NCI-H2081 (cell line): ENCODE measurements at places on chromosomes 2 and 18.

GRCh38 chr2:203461746-203462145, 73.4 kb downstream of the RAPH1 start:
- DNase-seq = no peak

GRCh38 chr2:196435189-196435588, 204.3 kb upstream of the CCDC150 start:
- DNase-seq = no peak

DNA sequence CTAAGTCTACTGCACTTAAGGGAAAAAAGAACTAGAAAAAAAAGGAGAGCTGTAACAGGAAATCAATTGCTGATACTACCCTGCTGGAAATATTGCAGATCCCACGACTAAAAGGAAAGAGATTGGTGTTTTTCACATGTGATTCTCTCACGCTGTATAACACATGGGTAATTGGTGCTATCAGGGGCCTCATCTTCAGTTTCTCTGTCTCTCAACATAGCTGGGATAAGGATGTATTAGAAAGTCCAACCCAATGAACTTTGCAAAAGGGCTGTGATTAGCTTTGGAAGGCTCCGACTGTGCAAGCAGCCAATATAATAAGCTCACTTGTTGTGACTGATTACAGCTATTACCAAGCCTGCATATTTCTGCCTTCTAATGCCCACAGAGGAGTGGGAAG, 133.4 kb downstream of the NRP2 start:
- DNase-seq = no peak

DNA sequence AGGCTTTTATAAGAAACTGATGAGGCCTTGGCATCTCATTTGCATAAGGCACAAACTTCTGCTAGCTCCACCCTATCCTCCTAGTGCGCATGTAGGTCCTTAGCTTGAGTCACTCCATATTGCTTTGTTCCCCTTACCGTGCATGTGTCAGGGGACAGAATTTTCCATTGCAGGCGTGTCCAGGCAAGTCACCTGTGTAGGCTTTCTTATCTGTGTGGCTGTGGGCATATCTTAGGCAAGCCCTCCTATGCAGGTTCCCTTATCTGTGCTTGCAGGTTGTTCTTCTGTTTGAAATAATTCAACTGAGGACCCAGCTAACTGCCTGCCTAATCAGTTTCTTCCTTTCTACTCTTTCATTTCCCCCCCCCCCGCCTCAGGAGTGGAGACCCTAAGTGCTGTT, 63.3 kb upstream of the CDCA7 start:
- DNase-seq = no peak

- DNase-seq = peak; percentile 10
Measured at GRCh38 chr2:44843086-44843485, 98.4 kb upstream of the SIX3 start.

DNA sequence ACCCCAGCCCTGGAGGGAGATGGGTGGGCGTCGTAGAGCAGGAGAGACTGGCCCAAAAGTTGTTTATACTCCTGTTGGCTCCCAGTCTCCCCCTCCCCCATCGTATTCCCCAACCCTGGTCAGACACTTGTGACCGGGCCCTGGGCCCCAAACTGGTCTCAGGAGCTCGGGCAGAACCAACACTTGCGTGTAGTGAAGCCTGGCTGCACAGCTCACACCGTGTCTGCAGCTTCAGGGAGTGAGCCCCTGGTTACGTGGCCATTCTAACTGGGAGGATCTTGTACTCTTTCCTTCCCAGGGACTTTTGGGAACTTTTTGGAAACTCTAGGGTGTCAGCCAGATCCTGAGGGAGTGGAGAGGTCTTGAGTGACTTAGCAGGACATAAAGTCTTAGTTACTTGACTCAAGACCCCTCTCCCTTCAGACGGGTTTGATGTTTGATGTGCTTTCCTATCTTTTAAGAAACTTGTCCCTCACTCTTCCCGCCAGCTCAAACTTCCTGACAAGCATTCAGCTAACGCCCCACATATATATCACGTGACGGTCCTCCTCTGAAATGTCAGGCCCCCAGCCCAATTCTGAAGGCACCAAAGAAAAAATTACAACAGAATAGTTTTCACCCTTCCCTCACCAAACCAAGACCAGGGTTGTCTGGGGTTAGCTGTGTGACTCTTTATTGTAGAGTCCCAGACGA, 2.3 kb downstream of the PKDCC start:
- DNase-seq = no peak

DNA sequence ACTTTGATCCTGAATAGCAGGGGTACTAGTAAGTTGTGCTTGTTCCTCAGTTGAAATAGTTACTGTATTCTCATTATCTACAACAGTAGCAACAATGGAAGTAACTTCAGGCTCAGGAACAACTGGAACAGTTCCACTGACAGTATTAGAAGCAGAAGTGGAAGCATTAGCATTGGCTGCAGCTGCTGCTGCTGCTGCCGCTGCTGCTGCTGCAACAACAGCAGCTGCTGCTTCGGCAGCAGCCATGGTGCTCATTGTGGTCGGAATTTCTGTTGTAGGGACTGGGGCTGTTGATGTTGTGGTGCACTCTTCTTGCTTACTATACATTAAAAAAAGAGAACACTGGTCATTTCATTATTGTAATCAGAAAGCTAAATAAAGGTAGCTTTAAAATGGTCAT, 40.8 kb downstream of the PRPF40A start:
- no peak for DNase-seq

DNA sequence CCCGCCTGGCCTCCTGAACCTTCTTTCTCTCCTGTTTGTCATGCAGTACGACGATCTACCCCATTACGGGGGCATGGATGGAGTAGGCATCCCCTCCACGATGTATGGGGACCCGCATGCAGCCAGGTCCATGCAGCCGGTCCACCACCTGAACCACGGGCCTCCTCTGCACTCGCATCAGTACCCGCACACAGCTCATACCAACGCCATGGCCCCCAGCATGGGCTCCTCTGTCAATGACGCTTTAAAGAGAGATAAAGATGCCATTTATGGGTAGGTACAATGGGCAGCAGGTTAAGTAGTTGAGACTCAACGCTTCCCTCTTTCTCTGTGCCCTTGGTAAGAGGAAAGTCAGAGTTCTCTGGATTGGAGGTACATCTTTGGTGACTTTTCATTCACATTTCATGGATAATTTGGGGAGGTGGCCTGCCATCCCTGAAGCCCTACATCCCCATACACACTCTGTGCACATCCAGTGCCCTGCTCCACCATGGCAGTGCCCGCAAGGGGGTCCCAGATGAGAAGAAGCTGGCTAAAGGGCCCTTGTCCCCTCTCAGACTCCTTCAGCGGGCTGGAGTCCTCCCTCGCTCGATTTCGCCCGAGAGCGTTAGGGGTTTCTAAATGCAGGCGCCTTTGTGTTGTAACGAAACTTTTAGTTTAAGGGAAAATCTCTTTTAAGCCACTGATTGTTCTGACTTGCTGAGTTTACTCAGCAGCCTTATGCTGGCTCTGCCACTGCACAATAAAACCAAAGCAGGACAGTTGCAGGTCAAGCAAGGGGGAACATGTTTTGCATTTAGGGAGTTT, 3.0 kb downstream of the MEIS1 start:
- DNase-seq = peak; percentile 26

- DNase-seq = no peak
Measured at GRCh38 chr2:109266998-109267854, 138.2 kb downstream of the SH3RF3 start.

GRCh38 chr18:79962311-79962710, 2.1 kb upstream of the HSBP1L1 start:
- DNase-seq = no peak

GRCh38 chr2:197131558-197131855, 179.1 kb downstream of the ANKRD44 start:
- DNase-seq = no peak

DNA sequence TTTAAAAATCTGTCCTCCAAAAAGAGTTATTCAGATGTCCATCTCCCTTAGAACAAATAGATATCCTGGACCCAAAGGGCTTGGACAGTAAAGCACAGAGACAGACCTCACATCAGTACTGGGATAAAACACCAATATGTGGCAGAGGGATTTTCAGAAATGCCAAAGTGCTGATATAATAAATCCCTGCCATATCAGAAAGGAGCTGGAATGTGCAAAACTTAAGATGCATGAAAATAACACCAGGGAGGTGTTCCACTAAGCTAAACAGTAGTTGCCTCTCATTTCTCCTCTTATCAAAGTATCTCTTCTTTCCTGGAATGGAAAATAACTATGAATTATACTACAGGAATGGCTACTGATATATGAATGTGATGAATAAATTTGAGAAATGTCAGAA, 13.2 kb downstream of the USP40 start:
- no peak for DNase-seq

GRCh38 chr2:88269836-88270235, 99.7 kb downstream of the THNSL2 start:
- no peak for DNase-seq

GRCh38 chr2:160246356-160246755, 46.3 kb upstream of the ITGB6 start:
- no peak for DNase-seq

DNA sequence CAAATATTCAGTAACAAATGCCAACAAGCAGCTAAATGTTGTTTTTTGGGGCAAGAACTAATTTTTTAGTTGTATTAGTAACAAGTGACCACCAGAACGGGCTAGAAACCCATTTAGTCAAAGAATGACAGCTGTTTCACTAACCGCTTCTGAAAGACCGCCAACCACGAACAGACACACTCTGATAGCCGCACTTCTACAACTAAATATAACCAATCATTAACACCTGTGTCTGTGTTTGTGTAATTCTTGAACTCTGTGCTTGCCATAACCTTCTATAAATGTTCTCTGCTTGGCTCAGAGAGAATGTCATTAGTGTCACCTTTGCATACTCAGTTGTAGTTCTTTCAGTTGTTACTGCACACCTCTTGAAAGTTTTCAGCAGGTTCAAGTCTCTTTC, 526.3 kb upstream of the LRRTM1 start:
- no peak for DNase-seq

DNA sequence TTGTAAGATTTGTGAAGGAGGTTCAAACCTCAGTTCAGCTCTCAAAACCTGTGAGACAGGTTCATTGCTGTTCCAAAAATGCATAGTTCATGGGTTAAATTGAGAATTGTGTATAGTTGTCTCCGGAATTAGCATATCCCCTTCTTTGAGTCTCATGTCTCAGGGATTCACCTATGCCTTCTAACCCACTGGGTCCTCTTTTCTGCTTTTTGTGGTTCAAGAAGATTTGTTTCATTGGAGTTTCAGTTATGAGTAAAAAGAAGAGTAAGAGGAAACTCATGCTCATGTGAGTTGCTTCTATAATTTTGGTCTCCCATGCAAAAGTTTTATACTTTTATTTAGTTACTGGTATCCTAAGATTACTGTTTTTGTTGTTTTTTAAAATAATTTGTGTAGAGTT, 1219.8 kb upstream of the ZEB2 start:
- DNase-seq = no peak

- no peak for DNase-seq
Measured at GRCh38 chr2:144517866-144518747, 1.8 kb downstream of the ZEB2 start.

DNA sequence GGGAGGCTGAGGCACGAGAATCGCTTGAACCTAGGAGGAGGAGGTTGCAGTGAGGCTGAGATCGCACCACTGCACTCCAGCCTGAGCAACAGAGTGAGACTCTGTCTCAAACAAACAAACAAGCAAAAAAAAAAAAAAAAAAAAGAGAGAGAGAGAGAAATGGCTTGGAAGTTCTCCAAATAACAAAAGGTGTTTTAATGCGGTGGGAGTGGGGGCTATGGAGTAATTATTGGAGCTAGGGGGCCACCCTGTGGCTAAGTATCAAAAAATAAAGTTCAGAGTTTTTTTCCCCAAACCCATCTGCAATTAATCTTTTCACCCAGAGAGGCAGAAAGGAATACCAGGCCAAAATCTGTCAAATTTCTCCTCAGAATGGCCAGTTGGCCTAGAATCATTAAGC, 23.0 kb upstream of the CEP68 start:
- DNase-seq = peak; percentile 4

- no peak for DNase-seq
Measured at GRCh38 chr2:215644233-215644897, 208.5 kb upstream of the FN1 start.

DNA sequence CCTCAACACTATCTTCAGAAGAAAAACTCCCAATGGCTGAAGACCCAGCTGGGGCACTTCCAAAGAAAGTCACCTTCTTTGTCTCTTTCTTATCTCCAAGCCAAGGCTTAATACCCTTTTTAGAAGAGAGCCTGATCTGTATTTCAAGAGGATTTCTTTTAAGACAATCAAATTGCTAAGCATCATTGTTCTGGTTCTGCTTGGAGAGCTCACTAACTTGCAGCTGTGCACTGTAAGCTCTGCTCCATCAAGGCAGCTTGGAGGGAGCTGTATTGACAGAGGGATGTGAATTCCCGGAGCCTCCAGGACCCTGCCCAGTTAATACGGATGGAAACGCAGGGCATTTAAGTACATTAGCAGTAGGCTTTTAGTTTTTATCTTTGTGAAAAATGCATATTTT, 253.1 kb downstream of the TDRD15 start:
- no peak for DNase-seq

DNA sequence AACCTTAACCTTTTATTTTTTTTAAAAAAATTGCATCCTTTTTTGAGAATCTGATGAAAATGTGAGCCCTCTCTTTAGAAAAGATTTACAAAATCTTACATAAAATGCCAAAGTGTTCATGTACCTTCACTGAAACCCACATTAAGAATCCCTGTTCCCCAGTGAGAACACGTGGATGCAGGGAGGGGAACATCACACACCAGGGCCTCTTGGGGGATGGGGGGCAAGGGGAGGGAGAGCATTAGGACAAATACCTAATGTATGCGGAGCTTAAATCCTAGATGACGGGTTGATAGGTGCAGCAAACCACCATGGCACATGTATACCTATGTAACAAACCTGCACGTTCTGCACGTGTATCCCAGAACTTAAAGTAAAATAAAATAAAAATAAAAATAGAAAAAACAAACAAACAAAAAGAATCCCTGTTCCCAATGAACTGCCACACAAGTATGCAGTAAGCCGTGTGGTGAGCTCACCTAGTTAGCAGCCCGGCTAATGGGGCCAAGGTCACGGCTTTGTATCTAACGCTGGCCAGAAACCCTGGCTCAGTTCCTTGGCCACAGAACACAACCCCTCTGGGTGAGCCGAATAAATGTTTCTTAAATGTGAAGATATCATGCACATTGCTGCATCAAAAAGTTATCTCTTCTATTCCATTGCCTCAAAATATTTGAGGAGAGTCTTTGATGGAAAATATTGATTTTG, 41.4 kb downstream of the CHST9 start:
- DNase-seq = no peak

- no peak for DNase-seq
Measured at GRCh38 chr2:227643990-227644551, 22.5 kb upstream of the SCYGR5 start.

- no peak for DNase-seq
Measured at GRCh38 chr2:219506802-219507526, 7.3 kb upstream of the ASIC4 start.

GRCh38 chr18:74281980-74282754, 9.6 kb downstream of the CYB5A start:
- peak; percentile 56 for DNase-seq

DNA sequence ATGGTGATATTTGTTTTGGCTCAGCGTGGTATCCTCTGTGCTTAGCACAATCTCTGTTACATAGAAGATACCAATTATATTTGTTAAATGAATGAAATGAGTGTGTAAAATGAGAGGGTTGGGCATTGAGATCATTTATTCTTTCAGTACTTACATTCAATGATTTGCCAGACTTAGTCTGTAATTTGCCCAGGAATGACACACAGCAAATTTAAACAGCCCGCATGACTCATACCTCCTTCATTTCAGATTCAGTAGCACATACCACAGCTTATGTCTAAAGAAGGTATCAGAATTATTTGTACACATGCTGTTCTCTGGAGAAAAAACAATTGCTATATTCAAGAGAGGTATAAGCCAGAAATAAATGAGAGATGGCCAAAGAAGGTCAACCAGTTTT, 37.0 kb downstream of the KLHL14 start:
- DNase-seq = peak; percentile 84

GRCh38 chr2:106117882-106118684, 76.0 kb downstream of the UXS1 start:
- DNase-seq = no peak
